ENCODE measurements at places on chromosomes 11 and 22.

DNA sequence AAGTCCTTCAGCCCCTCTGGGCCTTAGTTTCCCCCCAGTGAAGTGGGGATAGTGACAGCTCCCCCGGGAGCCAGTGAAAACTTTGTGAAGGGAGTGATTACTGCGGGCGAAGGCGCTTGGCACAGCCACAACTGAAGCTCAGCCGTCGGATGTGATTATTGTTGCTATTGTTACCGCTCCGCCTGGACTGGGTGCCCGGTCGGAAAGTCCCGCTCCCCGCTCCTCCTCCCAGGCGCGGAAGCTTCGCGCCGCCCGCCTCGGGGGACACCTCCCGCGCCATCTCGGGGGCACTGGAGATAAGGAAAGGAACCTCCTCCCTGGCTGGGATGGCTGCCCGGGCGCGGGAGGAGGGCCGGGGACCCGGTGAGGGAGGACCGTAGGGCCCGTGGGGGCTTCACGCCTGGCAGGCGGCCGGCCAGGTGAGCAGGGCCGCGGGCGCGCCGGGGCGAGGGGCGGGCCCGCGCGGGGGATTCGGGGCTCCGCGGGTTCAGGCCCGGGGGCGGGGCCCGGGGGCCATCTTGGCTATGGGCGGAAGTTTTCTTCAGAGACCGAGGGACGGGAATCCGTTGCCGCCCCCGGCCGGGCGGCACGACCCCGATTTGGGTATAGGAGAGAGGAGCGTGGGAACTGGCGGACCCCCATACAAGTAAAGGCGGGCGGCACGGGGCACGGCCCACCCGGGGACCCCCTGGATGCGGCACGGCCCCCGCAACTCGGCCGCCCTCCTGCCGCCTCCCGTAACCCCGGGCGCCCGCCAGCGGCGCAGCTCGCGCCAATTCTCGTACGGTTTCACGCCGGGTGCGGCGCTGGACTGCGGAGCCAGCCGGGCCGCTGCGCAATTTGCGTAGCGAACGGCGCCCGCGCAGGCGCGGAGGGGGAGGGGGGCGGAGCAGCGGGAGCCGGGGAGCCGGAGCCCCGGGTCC is at the start of gene GPR137:
GPR137 (plus strand) TSS at position 887 of the 923 bp plus-strand sequence. CDS start 677 bp downstream, outside the sequence.
- DNase-seq: no peak

DNA sequence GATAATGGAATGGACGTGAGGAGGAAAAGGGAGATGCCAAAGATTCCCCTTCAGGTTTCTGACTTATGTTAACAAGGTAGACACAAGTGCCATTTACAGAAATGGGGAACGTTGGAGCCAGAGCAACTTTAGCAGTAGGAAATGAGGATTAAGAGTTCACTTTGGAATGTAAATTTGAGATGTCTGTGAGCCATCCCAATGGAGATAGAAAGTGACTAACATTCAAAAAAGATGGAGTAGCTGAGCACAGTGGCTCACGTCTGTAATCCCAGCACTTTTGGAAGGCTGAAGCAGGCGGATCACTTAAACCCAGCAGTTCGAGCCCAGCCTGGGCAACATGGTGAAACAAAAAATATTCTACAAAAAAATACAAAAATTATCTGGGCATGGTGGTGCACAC is 19.9 kb downstream of the MRTFA start:
- DNase-seq: no peak

DNA sequence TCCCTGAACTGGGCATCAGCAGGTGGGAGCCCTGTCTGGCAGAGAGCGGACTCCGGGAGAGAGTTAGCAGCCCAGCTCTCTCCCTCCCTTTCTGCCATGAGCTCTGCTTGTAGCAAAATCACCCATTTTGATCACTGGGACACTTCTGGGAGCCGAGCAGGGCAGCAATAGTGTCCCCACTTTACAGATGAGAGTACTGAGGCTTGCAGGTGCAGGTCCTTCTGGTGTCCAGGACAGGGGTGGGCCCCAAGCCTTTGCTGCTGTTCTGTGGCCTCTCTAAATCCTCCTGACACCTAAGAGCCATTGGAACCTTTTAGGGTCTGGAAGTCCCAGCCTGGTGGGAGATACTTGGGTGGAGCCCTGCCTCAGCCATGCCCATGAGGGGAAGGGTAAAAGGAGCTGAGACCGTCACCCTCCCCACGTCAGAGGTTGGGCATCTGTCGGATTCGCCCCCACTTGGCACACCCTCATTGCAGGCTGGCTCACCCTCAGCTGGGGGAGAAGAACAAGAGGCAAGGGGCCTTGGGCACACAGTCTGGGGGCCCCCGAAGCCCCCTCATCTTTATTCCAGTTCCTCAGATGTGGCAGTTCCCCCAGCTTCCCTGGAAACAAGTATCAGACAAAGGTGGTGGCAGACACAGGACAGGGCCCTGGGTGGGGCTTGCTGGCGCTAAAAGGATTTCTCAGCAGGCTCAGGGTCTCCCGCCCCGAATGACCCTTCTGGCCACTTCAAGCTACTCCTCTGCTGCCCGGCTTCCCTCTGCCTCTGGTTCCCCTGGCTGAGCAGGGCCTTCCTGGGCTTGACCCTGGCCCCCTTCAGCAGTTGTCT is 4.5 kb downstream of the RIN1 start:
- DNase-seq: no peak

- no peak for DNase-seq
Measured at GRCh38 chr22:17501679-17502285, 61.5 kb upstream of the SLC25A18 start.

DNA sequence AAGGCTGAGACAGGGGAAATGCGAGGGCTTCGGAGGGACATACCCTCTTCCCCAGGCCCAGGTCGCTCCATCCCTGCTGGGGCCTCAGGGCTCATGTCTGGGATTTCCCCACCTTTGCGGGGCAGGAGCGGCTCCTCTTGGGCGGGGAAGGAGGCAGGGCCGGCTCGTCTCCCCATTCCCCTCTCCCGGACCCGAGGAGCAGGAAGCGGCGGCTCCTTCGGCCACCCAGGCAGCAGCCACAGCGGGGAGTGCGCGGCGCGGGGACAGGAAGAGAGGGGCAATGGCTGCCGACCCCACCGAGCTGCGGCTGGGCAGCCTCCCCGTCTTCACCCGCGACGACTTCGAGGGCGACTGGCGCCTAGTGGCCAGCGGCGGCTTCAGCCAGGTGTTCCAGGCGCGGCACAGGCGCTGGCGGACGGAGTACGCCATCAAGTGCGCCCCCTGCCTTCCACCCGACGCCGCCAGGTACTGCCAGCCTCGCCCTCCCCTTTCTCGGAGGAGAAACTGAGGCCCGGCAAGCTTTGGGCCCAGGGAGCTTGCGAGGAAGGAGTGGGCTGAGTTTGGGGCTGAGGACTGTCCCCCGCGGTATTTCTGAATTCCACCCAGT is at the start of gene ANKK1:
ANKK1 (plus strand) TSS at position 175 of the 607 bp plus-strand sequence; CDS start at position 281, 106 bp downstream.
- DNase-seq: no peak

- DNase-seq: no peak
Measured at GRCh38 chr22:23403720-23404688, 176.1 kb downstream of the IGLL1 start.

- DNase-seq: no peak
Measured at GRCh38 chr11:87908086-87908485, 267.2 kb downstream of the RAB38 start.

DNA sequence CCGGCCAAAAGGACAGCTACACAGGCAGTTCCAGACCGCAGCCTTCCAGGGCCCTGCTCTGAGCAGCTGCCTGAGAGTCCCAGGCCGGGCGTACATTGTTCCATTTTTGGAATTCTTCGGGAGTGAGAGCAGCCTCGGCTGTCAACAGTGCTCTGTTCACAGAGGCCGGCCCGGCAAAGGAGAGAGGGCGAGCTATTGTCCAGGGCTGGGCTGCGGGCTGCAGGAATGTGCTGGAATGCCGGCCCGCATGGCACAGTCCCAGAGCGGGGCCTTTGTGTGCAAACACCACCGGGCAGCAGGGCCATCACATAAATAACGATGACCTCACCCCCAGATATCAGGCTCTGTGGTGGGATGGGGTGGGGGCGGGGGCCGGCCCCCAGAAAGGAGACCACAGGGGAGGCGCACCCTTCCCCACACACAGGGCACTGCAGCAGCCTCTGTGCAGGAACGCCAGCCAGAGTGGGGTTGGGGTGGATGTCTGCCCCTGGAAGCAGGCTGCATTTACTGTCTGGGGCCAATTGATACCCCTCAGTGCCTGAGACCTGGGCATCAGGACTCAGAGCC is 15.8 kb downstream of the LINC01488 start:
- peak; percentile 41 for DNase-seq

GRCh38 chr22:27490080-27490479 is 311.5 kb downstream of the MN1 start:
- DNase-seq: no peak

- no peak for DNase-seq
Measured at GRCh38 chr11:64331569-64332371, 8.2 kb upstream of the CCDC88B start.

DNA sequence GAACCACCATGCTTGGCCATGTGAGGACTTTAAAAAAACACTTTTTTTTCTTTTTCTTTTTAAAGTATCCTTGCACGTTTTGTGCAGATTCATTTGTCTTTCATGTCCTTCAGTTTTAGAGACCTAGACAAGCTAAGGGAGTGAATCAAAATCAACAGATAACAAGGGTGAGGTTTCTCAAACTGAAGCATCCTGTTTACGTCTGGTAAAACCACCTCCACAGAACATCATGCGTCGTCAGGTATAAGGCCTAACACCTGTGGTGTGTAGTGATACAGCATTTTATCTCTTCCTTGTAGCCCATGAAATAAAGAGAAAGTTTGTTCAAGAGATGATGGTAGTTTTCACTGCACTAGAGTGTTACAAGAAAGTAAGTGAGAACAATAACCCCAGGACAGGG is 26.3 kb upstream of the CSF2RB start:
- DNase-seq: no peak

DNA sequence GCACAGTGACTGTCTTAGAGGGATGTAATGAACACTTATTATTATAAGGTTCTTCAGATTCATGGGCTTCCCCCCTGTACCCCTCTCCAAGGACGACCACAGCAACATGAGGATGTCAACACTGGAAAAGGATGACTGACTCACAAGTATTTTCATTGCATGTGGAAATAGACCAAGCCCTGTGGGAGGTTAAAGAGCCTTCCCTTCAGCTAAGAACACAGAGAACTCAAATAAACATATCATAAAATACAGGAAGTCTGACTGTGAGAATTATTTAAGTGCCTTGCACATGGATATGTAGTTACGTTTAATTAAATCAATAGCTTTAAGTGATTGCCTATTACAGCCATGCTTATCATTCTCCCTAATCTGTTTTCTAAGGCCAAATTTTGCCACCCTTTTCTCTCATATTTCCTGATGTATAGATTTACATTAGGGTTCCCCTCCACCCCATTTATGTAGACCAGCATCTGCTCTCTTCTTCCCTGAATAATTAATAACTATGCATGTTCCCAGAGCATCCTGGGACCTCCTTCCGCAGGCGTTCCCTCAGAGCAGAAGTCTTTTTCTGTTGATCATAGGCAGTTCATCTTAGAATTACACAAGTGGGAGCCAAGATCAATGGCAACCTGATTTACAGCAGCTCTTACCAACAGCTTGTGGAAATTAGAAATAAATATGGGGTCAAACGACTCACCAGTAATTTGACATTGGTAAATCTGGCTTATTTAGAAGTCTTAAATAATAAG is 226.9 kb downstream of the OPCML start:
- DNase-seq: no peak

DNA sequence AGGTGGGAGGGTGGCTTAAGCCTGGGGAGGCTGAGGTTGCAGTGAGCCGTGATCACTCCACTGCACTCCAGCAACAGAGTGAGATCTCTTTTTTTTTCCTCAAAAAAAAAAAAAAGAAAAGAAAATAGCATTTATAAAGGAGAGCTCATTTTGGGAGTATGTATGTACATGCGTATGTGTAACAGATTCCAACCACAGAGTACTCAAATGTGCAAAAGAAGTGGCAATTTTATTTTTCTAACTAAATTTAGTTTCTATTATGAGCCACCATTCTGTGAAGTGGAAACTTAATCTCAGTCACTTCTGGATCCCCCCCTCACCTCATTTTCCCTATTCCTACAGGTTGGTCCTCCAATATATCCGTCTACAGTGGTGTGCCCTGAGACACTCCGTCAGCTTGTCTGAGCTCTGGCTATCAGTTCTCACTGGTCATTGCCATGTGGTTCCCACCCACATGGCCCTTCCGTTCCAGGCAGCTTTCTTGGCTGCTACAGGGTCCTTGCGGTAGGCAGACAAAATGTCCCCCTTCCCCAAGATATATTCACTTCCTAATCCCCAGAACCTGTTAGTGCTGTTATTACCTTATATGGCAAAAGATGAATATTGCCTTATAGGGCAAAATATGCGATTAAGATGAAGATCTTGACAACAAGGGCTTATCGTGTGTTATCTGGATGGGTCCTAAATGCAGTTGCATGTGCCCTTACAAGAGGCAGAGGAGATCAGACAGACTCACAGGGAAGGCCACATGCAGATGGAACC is 35.8 kb upstream of the TSKU start:
- no peak for DNase-seq

DNA sequence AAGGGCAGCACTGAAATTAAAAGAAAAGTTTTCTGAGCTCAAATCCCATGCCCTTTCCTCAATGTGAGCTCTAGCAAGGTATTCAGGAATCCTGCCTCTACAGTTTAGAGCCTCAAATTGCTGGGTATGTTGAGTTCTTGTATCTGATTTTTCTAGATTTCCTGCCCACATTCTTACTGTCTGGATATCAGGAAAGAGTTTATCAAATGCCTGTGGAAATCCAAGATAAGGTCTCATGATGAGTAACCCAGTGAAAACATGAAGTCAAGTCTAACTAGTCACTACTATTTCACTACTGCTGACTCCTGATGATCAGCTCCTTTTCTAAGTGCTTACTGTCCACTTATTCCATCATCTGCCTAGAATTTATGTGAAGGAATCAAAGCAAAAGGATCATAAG is 29.8 kb downstream of the LIMK2 start:
- no peak for DNase-seq

- no peak for DNase-seq
Measured at GRCh38 chr11:34140149-34140548, 34.7 kb downstream of the NAT10 start.

GRCh38 chr11:101914738-101915426 is at the start of gene CEP126:
Gene CEP126 (plus strand): TSS chr11:101915010. CDS start chr11:101915285, 275 bp downstream.
- peak; percentile 88 for DNase-seq

- DNase-seq: no peak
Measured at GRCh38 chr11:76962583-76963416, 71.4 kb upstream of the B3GNT6 start.

- DNase-seq: no peak
Measured at GRCh38 chr11:19689281-19690000, 23.2 kb upstream of the NAV2 start.

GRCh38 chr11:9095421-9095820 is 4.0 kb upstream of the SCUBE2 start:
- no peak for DNase-seq

- no peak for DNase-seq
Measured at GRCh38 chr11:30553521-30554110, 32.5 kb downstream of the MPPED2 start.

DNA sequence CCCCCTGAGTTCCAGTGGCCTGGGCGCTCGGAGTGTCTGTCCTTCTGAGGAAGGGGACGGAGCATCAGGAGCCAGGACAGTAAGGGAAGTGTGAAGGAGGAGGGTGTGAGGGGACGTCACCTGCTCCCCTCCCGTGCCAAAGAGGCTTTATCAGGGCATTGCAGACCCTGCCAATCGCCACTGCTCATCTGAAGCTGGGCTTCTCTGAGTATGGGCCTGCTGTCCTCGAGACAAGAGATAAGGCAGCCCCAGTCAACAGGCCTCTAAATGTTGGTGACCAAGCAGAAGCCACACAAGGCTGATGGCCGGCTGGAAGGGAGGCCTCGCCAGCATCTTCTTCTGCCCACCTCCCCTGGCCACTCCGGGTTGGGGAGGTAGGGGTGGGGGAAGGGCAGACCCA is 29.8 kb downstream of the LIF start:
- no peak for DNase-seq
